ENCODE measurements at places on chromosomes 7 and 10.

GRCh38 chr10:93090619-93091018 is 16.9 kb downstream of the CYP26A1 start:
- no peak for DNase-seq

- no peak for DNase-seq
Measured at GRCh38 chr10:52257692-52258075, 56.4 kb upstream of the DKK1 start.

DNA sequence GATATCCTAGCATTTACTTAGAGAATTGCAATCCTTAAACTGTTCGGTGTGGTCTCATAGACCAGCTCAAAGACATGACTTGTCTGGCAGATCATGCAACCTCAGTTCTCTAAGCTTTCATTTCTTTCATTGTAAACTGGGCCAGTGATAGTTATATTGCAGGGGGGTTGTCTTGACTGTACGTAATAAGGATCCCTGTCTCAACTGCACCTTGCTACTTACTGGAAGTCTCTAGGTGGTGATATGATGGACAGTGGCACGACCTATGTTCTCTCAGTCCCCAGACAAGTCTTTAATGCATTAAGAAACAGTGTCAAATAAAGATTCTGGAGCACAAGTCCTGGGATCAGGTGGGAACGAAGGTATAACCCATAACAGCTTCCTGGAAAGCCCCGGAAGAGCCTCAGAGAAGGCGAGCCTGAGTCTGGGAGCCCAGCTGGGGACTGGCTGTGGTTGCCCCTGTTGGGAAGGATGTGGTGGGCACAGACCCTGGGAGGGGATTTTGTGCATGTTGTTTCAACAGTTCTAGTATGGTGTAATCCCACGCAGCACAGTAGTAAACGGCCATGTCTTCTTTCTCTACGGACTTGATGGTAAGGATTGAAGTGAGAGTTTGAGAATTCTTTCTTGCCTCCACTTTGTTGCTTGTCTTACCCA is 26.0 kb upstream of the TARP start:
- DNase-seq, result no peak

GRCh38 chr7:84811362-84811761 is 375.5 kb downstream of the SEMA3D start:
- no peak for DNase-seq

GRCh38 chr10:51700228-51700817 is 928 bp upstream of the CSTF2T start:
- no peak for DNase-seq

DNA sequence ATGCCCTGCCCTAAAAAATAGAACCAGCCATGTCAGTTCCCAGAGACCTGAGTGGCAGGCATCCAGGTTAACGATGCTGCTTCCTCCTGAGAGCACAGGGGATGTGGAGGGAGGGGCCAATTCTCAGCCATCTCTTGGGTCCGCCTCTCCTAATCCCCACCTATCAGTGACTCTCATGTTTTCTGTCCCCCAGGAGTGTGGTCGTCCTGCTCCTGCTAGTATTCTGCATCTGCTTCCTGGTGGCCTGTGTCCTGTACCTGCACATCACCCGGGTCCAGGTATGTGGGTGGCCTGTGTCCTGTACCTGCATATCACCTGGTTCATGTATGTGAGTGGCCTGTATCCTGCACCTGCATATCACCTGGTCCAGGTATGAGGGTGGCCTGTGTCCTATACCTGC is 105.3 kb downstream of the ADCY1 start:
- no peak for DNase-seq

- no peak for DNase-seq
Measured at GRCh38 chr7:6020371-6021286, 10.5 kb upstream of the ANKRD61 start.

GRCh38 chr10:10490581-10490980 is 527.1 kb upstream of the CELF2 start:
- no peak for DNase-seq

GRCh38 chr10:64846700-64847099 is 1325.5 kb downstream of the REEP3 start:
- DNase-seq, result no peak

DNA sequence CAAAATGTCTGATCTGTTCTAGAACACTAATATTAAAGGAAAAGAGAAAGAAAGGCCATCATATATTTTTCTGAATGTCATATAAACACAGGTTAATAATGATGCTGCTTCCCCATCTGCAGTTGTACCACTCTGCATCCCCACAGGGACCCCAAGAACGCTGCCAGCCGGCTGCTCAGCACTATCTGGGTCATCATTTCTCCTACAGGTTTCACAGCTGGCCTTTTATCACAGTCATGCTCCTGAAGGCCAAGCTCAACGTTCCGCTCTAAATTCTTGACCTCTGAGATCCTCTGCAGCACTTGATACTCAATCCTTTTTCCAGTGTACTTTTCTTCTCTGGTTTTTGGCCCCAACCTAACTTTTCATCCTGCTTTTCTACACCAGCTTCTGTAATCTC is 4.8 kb downstream of the IDI1 start:
- DNase-seq, result no peak

- DNase-seq, result no peak
Measured at GRCh38 chr7:115047958-115048720, 126.2 kb downstream of the MDFIC start.

DNA sequence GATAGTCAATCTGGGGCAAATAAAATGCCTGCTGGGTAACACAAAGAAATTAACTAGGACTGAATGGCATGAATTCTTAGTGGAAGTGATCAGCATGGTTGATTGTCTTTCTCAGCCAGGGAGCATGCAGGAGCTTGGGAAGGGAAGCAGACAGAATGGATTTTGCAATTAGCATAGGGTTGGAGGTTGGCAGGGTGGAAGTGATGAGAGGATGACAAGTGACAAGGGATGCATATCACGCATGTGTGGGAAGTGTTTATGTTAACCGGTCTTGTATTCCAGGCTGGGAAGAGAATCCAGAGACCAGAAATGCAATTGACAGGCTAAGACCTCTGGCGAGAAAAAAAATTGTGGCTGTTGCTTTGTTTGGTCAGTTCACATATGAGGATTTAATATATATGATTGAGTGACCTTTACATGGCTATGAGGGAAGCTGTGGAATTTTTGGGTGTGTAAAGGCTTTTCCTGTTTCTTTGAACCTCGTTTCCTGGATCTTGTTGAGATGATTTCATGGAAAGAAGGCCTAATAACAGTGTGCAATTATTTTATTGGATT is 8.3 kb downstream of the MDFIC start:
- DNase-seq, result no peak

GRCh38 chr10:12728494-12728893 is 273.0 kb downstream of the CCDC3 start:
- DNase-seq, result no peak

DNA sequence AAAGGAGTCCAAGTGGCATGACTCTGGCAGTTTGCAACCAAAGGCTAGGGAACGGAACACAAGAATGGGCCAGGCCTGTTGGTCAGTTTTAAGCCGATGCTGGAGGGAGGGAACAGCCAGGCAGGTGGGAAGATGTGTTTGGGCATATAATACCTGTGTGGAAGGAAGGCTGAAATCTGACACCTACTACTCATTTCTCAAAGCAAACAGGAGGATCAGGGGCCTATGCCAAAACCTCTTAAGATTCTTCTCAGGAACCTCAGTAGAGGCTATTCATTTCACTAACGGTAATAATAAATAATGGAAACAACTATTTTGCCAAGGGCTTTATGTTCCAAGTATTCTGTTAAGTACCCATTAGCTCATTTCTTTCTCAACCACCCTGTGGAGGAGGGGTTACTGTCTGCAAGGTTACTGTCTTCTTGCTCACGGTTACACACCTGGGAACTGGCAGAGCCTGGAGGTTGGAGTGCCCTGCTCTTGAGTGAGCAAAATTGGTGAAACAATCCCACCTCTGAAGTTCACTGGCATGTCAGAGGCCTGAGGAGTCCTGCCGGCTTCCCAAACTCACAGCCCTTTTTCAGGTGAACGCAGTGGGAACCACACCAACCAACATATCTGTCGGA is 35.5 kb downstream of the GOT1 start:
- no peak for DNase-seq

DNA sequence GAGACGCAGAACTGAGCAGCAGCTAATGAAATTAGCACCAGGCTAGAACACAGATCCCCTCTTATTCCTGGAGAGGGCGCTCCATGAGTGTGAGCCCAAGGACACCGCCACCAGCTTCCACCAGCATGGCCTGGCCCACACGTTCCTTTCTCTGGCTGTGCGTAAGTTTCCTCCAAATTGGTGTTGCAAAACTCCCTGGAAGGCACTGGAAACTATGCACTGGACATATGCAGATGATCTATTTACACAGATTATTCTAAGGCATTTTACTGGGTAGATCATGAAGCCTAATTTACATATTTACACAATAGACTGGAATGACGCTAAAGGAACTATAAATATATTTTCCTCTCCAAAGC is 455.6 kb upstream of the FOXK1 start:
- DNase-seq, result no peak

DNA sequence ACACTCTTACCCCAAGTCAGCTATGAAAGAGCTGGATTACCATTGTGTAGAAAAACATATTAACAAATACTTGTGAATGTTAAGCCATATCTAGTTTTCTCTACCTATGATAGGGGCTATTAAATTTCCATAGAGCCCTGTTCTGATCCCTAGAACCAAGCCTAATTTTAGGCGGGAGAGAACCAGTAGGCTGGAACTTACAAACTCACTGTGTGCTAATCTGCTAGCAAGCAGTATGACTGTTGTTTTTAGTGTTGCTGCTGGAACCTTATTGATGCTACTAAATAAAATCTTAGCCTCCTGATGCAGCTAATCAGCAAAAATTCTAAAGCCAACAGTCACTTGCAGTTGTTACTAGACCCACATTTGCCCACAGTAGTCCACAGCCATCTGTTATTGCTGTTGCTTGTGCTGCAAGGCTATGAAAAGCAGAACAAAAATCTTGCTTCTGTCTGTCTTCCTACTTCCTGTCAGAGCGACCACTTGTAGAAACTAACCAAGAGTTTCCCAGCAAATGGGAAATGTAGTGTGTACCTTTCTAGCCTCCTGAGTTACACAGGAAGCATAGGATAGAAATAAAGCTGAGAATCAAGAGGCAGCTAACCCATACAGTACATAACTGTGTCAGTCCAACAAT is 368.4 kb downstream of the ARL4A start:
- DNase-seq, result no peak

DNA sequence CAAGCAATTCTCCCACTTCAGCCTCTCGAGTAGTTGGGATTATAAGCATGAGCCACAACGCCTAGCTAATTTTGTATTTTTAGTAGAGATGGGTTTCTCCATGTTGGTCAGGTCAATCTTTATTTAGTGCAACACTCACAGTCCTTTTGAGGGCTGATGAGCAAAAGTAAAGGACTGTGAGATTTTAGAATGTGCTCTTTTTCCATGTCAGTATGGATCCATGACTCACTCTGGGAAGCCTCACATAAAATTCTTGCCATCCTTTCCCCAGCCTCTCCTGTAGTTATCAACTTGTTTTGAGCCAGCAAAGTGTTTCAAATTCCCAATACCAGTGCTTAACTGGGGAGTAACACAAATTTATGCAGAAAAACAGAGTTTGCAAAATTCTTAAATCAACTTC is 135.8 kb upstream of the CXCL12 start:
- DNase-seq, result no peak
